Prostate gland (tissue), 2 donors: ENCODE measurements at places on chromosomes 16 and 17.

DNA sequence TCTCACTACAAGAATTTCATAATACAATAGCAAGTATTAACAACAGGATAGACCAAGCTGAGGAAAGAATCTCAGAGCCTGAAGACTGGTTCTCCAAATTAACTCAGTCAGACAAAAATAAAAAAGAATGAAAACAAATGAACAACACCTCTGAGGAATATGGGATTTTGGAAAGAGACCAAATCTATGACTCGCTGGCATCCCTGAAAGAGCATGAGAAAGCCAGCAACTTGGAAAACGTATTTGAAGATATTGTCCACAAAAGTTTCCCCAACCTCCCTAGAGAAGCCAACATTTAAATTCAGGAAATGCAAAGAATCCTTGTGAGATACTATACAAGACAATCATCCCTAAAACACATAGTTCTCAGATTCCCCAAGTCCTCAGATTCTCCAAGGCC lies 20.9 kb downstream of the NLRP1 start:
- DNase-seq = no peak

DNA sequence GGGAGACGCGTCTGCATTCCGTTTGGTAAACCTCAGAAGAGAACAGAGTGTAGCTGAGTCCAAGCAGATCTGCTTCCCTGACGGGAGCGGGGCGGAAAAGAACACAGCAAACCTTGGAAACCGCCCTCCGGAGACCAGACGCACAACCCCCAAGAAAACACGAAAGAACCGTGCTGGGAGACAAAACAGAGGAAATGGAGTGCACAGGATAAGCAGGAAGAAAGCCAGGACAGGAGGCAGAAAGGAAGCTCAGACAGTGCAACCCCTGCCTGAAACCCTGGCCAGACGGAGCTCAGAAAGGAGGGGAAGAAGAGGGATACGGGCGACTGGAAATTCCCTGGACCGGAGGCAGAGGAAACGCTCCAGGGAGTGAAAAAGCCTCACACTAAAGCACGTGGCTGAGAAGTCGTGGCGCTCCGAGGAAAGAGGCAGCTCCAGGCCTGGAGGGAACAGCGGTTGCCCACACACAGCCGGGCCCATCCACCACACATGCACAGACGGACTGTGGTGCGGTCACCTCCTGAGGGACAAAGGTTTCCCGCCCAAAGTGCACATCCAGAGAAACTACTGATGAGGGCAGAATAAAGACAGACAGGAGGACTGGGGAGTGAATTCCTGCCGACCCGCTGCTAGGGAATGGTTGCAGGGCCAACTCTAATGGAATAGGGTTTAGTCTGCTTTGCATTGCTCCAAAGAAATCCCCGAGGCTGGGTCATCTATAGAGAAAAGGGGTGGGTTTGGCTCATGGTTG lies 10.2 kb downstream of the DPEP1 start:
- DNase-seq = no peak

DNA sequence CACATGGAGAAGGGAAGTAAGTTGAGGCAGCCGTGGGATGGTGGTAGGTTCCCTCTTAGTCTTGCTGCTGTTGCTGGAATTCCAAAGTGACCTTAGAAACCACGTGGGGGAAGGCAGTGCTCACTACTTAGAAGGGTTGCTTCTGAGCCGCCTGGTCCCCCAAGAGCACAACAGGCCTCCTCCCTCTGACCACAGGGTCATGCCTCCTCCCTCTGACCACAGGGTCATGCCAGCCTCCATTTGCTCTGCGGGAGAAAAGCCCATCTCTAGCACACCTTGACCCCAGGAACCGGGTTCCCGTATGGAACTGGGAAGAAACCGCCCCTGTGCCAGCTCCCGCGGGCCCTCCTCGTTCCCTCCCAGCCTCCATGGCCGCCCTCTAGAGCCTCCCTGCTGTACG lies 13.4 kb upstream of the ZFPM1 start:
- no peak for DNase-seq

GRCh38 chr17:40097087-40097486 lies 3.3 kb downstream of the NR1D1 start:
- no peak for DNase-seq

DNA sequence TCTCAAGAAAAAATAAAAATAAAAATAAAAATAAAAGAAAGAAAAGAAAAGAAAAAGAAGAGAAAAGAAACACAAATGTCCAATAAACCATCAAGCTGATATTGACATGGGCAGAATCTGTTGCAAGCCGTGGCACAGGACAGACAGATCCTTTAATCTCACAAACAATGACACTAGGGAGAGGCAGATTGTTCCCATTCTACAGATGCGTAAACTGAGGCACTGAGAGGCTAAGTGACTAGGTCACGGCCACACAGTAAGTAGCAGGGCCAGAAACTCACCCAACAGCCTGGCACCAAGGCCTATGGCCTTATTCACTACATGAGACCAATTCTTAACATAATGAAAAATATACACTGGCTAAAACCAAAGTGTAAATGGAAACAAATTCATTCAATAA lies 28.3 kb upstream of the ZFP90 start:
- no peak for DNase-seq

GRCh38 chr16:8183176-8184099 lies 406.9 kb downstream of the TMEM114 start:
- no peak for DNase-seq

DNA sequence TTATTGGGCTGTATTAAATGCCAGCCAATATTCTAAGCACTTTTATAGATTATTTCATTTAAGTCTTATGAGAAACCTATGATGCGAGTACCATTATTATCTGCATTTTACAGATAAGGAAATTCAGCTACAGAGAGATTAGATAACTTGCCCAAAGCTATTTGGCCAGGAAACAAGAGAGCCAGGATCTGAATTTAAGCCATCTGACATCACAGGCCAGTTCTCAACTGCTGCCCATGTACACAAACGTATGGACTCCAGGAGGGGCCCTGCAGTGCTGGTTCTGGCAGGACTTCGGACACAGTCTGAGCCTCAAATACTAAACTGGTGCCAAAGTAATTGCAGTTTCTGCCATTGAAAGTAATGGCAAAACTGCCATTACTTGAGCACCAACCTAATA lies 40.2 kb downstream of the CPPED1 start:
- no peak for DNase-seq

- peak; percentile 50 for DNase-seq
Measured at GRCh38 chr16:22077700-22078313, 14.5 kb upstream of the VWA3A start.

GRCh38 chr16:55697867-55698266 lies 42.1 kb downstream of the SLC6A2 start:
- DNase-seq = no peak

DNA sequence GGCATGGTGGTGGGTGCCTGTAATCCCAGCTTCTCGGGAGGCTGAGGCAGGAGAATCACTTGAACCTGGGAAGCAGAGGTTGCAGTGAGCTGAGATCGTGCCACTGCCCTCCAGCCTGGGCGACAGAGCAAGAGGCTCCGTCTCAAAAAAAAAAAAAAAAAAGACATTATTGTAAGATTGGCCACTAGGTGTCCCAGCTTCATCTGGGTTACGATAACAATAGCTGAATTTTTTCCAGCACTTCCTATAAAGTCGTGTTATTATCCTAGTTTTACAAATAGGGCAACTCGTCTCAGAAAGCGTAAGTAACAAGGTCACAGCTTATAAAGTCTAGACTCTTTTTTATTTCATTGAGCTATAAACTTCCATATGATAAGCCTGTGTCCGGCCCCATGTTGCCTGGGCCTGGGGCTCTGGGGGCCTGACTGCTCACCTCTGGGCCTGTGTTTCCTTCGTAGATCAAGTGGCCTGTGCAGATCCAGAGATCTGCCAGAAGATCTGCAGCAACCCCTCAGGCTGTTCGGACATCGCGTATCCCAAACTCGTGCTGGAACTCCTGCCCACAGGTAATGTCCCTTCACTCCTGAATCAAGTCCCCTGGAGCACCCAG lies 60.5 kb downstream of the SLC5A11 start:
- DNase-seq = no peak

DNA sequence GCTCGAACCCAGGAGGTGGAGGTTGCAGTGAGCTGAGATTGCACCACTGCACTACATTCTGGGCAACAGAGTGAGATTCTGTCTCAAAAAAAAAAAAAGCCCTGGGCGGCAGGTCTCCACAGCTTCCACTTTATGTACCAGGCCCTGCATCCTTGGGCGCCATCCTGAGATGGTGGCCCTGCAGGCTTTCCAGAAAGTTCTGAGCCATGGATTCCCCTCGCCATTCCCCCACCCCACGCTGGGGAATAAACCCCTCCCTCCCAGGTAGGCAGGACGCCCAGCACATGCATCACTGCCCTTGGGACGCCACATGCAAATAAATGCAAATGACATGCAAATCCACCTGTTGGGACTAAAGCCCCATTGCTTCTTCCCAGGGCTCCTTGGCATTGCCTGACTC lies 13.8 kb upstream of the ZNF469 start:
- no peak for DNase-seq

GRCh38 chr17:74954665-74955421 lies 17.7 kb downstream of the HID1 start:
- DNase-seq = no peak

- no peak for DNase-seq
Measured at GRCh38 chr16:89550421-89551007, 10.0 kb upstream of the RPL13 start.

GRCh38 chr17:27549251-27549893 lies 81.6 kb upstream of the LGALS9 start:
- DNase-seq = no peak

DNA sequence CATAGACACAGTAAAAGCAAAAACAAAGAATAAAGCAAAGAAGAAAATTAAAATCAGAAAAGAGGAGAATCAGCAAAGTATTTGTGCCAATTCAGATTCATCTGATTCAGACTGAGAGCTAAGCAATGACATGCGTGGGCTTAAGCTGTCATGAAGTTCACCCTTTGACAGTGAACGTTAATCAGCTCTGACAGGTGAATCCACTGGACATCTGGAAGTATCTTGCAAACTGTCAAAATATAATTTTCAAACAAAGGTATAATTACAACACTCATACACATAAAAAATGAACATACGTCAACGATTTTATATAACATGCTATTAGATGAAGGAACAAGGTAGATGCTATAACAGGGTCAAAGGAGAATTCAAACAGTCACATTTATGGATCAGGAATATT lies 596.3 kb upstream of the SALL1 start:
- DNase-seq = no peak

DNA sequence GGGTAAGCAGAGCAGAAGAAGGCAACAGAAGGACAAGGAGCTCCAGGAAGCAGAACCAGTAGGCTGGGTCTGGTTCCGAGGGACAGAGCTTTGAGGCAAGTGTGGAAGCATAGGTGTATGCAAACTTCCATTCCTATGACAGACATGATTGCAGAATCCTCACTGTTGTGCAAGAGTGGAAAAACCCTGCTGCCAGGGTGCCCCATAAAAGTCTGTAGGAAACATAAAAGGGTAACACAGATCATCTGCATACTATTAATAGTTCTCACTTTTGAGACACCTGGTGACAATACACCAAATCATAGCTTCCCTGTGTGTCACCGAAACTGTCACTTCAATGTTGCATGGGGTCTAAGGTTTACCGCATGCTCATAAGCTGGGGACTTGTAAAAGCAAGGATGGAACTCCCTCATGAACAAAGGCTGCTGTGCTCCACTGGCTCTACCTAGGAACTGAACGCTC lies 39.7 kb downstream of the ARHGAP17 start:
- DNase-seq = no peak

- DNase-seq = no peak
Measured at GRCh38 chr16:26765087-26765486, 301.6 kb upstream of the C16orf82 start.

GRCh38 chr16:84324434-84325262 lies 30.0 kb downstream of the WFDC1 start:
- DNase-seq = no peak

DNA sequence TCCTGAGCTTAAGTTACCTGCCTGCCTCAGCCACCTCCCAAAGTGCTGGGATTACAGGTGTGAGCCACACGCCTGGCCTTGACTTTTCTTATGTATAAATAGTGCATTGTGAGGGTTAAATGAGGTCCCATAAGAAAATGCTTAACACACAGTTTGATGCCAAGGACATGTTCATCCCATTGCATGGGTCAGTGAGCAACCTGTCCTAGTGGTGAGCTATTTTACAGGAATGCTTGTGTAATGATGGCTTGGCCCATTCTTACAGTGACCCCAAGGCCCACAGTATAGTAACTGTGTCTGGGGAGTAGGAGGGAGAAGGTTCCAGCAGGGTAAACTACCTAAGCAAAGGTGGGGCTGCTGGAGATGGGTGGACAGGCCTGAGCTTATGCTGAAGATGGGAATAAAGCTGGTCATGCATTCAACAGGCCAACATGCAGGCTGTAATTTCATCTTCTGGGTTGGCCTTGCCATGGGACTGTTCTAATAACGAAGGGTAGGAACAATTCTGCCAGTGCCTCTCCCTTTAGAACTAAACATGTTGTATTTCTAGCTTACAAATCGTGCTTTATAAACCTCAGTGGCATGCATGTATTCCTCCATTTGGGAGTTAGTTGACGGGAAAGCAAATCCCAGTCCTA lies 6.2 kb downstream of the ACSF2 start:
- no peak for DNase-seq

DNA sequence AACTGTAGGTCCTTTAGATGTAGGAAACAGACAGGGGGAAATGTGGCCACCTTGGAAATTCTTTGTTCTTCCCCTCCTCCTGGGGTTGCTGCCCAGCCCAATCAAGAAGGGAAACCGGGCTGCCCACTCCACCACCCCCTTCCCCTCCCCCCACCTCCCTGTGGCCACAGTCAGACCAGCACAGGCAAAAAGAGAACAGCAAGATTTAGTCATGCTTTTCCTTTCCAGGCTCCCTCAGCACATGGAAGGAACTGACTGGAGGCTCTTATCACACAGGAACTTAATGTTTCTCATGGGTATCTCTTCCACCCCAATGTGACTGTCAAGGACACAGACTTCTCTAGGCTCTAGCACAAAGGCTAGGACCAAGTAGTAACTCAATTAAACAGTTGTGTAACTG lies 3.0 kb upstream of the CCL1 start:
- DNase-seq = no peak

GRCh38 chr16:67252609-67253497 lies 4.1 kb downstream of the SLC9A5 start:
- no peak for DNase-seq

GRCh38 chr17:43620147-43620546 lies 41.6 kb downstream of the MEOX1 start:
- no peak for DNase-seq

DNA sequence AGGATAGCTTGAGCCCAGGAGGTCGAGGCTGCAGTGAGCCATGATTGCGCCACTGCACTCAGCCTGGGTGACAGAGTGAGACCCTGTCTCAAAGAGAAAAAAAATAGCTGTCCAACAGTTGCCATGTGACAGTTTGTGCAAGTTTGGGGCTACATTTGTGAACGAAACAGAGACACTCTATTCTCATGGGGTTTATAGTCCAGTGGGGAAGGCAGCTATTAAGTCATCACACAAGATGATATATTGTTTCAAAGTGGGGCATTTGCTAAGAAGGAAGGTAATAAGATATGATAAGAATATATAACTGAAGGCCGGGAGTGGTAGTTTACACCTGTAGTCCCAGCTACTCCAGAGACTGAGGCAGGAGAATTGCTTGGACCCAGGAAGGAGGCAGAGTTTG lies 73.3 kb downstream of the RBBP6 start:
- DNase-seq = no peak
